Endothelial cell of umbilical vein (primary cell): ENCODE measurements at places on chromosomes 11 and 22. TPM values are rescaled to one million over a fixed set of nuclear protein-coding genes. Genes with fewer than 3 reads are reported as not detected.

The PKDREJ gene
- total RNA-seq, result not detected in 2 replicates

The MOV10L1 gene
- 35.4 and 37.6 TPM in 2 replicates for total RNA-seq

The CALCB gene
- total RNA-seq, result not detected in 2 replicates

The CYB5R2 gene
- 4.2 and 4.8 TPM in 2 replicates for total RNA-seq

The F2 gene
- not detected in 2 replicates for total RNA-seq

The UBQLNL gene
- 0.28 and 0.33 TPM in 2 replicates for total RNA-seq

The SLC22A8 gene
- total RNA-seq, result not detected in 2 replicates

The DRICH1 gene
- 0.32 TPM in 1 of 2 replicates, not detected in the other for total RNA-seq

The DDX25 gene
- total RNA-seq, result not detected in 2 replicates

The PAK1 gene
- 11.2 and 12.9 TPM in 2 replicates for total RNA-seq

The FAM181B gene
- total RNA-seq, result not detected in 2 replicates

The ST14 gene
- not detected in 2 replicates for total RNA-seq

The KCNJ1 gene
- total RNA-seq, result not detected in 2 replicates

The PKP3 gene
- 0.27 and 0.30 TPM in 2 replicates for total RNA-seq

The HMOX1 gene
- 29.2 and 41.1 TPM in 2 replicates for total RNA-seq

The NUDT8 gene
- 20.4 and 21.0 TPM in 2 replicates for total RNA-seq

The GRK3 gene
- total RNA-seq, result 3.0 and 4.4 TPM in 2 replicates

The CASP5 gene
- not detected in 2 replicates for total RNA-seq

The VPREB1 gene
- not detected in 2 replicates for total RNA-seq

The OR10A2 gene
- total RNA-seq, result not detected in 2 replicates

The MS4A2 gene
- total RNA-seq, result not detected in 2 replicates
